GM13976 (cell line): ENCODE measurements at places on chromosomes 6 and 20.

DNA sequence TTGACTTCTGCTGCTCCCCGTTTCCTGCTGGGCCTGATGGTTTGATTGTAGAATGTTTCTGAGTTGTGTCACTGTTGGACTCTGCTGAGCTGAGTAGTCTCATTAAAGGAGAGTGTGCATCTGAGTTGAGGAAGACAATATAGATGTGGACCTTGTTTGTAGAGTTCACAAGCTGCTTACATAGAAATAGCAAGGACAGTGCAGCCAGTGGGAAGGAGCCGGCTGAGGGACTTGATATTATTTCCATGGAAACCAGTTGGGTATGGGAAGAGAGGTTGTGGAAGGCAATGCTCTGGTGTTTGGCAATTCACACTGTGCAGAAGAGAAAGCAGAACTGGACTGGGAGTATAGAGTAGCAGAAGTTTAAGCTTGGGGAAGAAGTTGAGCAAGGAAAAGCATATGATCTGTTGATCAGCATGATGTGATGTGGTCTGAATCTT, 14.8 kb downstream of the IGF2R start:
- no peak for DNase-seq

DNA sequence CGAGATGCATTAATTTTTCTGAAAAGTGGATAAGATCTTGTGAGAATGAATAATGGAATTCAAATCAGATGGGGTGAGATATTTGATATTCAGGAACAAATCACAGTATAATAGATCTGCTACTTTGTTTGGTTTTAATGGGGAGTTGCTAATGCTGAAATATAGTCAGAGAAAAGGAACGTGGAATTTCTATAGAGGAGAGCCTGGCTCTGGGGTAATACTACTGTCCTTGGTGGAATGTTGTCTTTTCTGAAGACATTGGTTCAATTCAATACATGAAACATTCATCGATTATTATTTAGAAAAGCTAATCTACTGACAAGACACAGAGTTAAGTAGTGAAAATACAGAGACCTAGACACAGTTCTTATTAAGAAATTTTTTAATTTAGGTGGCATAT, 108.6 kb downstream of the ESR1 start:
- DNase-seq, result no peak

GRCh38 chr6:14658030-14658429, 540.5 kb downstream of the CD83 start:
- DNase-seq, result no peak

DNA sequence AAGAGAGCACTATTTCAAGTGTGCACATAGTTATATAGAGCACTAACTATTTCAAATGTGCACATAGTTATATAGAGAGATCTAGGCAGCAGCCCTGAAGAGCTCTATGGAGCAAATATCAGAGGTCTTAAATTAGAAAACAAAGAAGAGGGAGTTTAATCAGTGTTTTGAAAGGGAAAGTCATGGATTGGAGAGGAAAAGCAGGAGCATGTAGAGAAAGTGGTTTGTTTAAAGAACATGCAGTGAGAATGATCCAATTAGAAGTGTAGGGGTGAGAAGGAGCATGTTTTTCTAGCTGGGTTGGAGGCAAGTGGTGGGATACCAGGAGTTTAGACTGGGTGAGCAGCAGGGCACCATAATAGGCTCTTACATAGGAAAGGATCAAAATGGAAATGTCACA, 17.2 kb downstream of the TREML1 start:
- DNase-seq, result no peak

- no peak for DNase-seq
Measured at GRCh38 chr20:6081236-6081635, 27.4 kb upstream of the LRRN4 start.

DNA sequence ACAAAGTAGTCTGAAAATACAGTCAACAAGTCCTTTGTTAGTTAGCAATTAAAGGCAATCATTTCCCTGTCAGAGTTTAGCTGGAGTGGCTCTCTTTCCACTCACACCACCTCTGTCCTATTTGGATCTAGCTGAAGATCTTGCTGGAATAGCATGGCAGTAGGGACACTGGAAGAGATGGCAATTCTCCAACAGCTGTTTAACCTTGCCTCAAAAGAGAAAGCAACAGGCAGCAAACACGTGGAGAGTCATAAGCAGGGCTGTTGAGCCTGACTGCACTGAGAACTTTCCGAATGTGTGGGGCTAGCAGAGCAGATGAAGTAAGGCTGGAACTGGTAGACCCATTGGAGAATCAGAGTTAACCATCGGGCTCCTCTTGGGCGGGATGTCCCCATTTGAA, 38.0 kb upstream of the PRSS35 start:
- DNase-seq, result no peak

DNA sequence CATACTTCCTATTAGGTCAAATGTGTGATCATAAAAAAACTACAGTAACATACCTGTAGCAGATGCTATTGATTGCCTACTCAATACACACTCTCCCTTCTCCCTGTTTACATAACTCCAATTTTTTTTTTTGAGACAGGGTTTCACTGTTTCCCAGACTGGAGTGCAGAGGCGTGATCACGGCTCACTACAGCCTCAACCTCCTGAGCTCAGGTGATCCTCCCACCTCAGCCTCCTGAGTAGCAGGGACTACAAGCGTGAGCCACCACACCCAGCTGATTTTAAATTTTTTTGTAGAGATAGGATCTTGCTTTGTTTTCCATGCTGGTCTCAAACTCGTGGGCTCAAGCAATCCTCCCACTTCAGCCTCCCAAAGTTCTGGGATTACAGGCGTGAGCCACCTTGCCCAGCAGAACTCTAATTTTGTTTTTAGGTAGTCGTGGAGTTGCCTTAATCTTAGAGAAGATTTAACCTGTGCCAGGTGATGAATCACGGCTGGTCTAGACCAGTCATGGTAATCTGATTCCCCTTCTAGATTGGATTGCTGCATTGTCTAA, 14.0 kb upstream of the KIF3B start:
- DNase-seq, result no peak

DNA sequence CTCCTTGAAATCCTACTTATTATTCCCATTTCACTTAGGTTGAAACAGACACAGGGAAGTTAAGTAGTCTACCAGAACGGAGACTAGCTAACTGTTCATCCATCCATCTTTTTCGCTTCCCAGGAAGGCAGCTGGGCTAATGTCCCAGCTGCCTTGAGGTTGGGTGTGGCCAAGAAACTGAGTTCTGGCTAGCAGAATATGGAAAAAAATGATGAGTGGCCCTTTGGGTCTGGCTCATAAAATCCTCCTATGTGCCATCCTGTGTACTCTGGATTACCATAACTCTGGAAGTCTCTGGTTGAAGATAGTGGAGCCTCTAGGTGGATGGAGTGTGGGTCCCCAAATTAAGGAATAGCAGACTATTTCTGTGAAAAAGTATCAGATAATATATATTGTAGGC, 206.2 kb downstream of the HIVEP2 start:
- no peak for DNase-seq

DNA sequence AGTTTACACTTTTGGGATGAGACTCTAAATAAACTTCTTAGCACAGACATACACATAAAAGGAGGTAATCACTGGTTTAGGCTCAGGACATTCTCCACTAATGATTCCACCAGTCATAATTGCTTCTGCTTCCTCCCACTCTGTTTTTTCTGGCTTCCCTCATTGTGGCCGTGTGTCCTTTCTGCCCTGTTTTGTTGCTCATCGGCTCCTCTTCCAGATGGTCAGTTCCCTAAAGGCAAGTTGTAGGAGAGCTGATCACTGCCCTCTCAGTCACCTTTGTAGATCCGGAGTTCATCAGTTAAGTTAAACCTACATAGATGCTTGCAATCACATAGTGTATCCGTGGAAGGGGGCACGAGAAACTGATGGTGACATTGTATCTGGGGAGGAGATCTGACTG, 200.5 kb upstream of the ARG1 start:
- DNase-seq, result no peak

- no peak for DNase-seq
Measured at GRCh38 chr6:40504274-40504673, 82.9 kb downstream of the LRFN2 start.

DNA sequence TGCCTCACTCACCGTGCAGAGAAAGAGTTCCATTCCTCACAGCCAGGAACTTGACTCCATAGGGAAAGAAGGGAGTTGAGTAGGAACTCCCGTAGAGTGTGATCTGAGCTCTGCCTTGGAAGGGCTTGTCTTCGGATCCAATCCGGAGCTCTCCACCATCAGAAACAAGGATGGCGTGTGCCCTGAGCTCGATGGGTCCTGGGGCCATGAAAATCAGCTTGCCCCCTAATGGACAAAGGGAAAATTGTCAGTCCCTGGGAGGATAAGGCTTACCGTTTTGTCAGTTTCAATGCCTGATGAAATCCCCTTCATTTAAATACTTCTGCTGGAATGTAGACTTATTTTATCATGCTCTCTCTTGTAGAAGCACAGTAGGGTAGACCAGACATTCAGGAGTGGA, 153.3 kb downstream of the PKHD1 start:
- peak; percentile 28 for DNase-seq

DNA sequence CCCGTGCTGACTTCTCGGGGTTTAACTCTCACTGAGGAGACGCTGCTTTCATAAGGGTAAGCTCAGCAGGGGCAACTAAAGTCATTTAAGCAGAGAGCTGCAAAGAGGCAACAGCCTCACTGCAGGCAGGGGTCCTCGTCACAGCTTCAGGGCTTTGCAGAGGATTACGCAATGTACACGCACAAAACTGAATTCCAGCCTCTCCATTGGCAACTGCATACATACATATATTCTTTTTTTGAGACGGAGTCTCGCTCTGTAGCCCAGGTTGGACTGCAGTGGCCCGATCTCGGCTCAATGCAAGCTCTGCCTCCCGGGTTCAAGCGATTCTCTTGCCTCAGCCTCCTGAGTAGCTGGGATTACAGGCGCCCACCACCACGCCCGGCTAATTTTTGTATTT, 2.4 kb downstream of the GMEB2 start:
- no peak for DNase-seq

GRCh38 chr20:23315099-23315498, 35.5 kb upstream of the NXT1 start:
- DNase-seq, result no peak

GRCh38 chr6:2969549-2969948, 1.8 kb downstream of the SERPINB6 start:
- no peak for DNase-seq

DNA sequence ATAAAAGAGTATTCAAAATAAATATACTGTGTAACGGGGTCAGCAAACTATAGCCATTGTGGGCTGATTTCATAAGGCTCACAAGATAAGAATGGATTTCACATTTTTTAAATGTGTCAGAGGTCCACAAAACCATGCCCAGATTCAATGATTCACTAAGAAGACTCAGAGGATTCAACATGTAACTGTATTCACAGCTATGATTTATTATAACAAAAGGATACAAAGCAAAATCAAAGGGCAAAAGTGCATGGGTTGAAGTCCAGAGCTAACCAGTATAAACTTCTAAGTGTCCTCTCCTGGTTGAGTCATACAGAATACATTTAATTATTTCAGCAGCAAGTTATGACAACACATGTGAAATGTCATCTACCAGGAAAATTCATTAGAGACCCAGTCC, 49.2 kb downstream of the TBC1D32 start:
- no peak for DNase-seq

- DNase-seq, result peak; percentile 55
Measured at GRCh38 chr6:139364302-139364981, 10.0 kb downstream of the CITED2 start.

DNA sequence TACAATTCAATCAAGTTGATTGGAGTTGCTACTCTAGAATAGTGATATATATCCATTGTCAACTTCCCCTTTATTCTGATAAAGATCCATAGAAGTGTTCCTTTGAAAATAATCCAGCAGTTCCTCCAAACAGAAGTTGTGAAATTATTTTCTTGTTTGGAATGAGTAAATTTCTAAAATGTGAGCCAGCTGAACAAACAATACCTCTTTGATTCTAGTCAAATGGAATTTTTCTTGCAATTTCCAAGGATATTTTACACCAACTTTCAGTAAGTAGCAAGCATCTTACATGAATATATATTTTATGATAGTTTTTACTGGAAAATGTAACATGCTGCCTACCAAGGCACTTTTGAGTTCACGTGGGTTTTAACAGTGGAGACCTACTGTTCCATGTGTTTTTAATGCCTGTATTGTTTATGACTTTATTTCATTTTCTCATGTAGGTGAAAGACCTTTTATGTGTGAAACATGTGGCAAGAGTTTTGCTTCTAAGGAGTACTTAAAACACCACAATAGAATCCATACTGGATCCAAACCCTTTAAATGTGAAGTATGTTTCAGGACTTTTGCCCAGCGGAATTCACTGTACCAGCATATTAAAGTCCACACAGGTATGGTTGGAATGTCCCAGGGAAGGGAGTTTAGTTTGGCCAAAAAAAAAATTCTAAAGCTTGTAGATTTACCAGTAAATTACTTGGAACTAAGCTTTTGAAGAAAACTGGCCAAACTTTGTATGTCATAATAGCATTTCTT, 6.5 kb downstream of the GZF1 start:
- no peak for DNase-seq

DNA sequence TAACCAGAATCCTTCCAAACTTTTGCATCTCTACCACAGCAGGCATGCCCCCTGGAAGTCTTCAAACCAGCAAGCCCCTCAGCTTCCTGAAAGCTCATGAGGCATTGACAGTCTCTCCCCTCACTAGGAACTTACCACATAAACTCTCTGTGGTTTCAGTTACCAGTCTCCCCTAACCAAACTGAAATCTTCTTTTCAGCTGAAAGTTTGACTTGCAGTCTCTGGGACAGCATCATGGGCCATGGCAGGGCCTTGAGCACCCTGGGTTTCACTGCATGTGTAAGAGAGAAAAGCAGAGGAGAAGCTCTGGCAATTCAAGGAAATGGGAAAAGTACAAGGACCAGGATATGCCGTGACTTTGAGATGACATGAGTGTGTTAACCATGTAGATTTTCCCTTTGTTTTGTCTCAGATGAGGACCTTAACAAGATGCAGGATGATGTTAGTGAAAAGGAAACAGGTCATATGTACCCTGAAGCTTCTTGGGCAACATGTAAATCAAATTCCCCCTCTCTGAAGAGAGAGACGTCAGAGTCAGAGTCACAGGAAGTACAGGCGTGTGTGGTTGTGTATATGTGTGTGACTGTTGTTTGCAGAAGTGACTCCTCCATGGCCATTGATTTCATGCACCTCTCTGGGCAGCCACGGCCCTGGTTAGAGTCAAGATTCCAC, 106.3 kb downstream of the TNFRSF21 start:
- DNase-seq, result no peak
